ENCODE measurements at places on chromosomes 1 and 21.

GRCh38 chr1:110540891-110541685, 22.1 kb upstream of the KCNA10 start:
- no peak for DNase-seq

DNA sequence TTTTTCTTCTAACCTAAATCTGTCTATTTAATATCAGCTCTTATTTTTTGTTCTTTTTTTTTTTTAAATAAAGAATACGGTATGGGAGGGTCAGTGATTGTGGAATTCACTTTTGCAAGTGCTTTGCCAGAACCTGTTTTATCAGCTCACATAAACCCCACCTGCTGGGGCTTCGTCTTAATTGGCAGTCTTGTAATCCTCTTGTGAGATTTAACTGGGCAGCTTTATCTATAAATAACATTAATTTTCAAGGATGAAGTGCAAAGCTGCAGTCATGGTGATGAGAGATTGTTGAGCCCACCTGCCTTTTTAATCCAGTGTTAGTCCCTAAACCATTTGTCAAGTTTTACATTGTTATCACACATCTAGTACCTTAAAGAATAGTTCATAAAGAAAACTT, 18.2 kb upstream of the PDC start:
- no peak for DNase-seq

DNA sequence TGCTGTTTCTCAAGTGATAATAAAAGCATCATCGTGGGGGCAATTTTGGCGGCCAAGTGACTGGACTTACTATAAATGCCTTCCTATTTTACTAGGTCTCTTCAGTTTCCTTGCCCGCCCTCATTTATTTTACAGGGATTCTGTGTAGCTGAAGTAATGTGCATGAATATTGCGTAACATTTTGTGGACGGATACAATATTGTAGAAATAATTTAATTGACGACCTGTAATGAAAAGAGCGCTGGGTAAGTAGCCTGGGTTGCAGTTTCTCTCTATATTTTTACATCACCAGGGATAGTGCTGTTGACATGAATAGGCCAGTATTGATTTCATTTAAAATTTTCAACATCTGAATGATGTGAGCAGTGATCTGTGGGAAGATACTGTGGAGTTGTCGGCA, 28.1 kb upstream of the LMO4 start:
- DNase-seq = no peak

GRCh38 chr1:68359045-68359444, 90.7 kb downstream of the RPE65 start:
- DNase-seq = no peak

DNA sequence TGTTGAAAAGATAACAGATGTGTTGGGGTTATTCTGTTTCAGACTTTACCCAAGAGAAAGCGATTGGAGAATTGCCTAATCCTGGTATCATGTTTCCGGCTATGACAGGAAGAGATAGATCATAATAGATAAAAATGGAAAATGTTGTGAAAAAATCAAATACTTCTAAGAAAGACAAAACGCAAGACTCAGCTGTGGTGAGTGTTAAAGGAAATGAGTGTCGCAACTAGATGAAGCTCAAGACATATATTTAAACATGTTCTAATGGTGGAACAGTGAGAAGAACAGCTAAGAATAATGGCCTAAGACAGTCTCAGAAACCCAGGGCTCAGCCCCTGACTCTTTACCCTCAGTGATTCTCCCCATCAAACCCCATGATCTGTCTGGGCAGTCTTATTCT, 426.7 kb upstream of the RUNX1 start:
- DNase-seq = no peak

- no peak for DNase-seq
Measured at GRCh38 chr1:20558191-20558590, 5.8 kb downstream of the FAM43B start.

GRCh38 chr21:28133116-28133515, 859.6 kb downstream of the LTN1 start:
- no peak for DNase-seq

- no peak for DNase-seq
Measured at GRCh38 chr1:2379733-2380404, 11.5 kb downstream of the MORN1 start.

DNA sequence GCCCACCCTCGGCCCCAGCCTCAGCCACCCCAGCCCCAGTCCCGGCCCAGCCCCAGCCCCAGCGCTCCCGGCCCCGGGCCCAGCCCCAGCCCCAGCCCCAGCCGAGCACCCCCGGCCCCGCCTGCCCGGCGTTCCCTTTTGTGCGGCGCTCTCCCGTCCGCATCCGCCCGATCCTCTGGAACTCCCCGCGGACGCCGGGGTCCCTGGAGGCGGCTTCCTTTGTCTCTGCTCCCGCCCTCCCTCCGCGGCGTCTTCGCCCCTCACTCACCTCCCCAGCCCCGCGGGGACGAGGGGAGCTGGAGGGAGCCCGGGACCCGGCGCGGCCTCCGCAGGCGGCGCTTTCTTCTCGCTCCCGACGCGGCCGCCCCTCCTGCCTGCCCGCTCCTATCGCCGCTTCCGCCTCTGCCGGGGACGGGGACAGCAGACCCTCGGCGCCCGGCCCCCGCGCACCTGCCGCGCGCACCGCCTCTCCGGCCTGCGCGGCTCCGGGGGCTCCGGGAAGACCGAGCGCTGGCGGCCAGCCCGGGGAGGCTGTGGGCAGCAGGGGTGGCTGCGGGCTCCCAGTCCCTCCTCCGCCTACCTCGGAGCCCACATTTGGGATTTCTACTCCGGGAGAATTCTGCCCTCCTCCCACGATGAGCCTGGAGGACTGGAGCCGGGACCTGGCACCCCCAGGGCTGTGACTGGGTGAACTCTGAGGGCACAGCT, 14.0 kb downstream of the AGRN start:
- DNase-seq = no peak

GRCh38 chr1:227526524-227526923, 36.8 kb upstream of the ZNF678 start:
- DNase-seq = no peak

Data from cortex of kidney (tissue), 1 donor.